AG09309 (cell line): ENCODE measurements at places on chromosomes 4 and X.

DNA sequence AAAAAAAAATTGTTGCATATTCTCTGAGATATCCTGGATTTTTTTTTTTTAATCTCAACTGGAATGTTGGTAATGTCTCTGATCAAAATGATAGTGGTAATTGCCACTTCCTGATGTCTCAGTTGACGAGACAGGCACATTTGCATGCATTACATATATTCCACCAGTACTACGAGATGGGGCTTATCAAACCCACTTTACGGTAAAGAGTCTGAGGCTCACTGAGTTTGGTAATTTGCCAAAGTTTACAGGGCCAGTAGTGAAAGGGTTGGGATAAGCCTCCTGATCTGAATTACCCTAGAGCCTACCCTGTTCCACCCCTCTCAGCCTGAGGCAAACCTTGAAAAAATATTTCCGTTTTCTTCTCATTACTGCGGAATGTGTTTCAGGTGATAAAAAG is 5.3 kb downstream of the MAGEB2 start:
- no peak for DNase-seq

DNA sequence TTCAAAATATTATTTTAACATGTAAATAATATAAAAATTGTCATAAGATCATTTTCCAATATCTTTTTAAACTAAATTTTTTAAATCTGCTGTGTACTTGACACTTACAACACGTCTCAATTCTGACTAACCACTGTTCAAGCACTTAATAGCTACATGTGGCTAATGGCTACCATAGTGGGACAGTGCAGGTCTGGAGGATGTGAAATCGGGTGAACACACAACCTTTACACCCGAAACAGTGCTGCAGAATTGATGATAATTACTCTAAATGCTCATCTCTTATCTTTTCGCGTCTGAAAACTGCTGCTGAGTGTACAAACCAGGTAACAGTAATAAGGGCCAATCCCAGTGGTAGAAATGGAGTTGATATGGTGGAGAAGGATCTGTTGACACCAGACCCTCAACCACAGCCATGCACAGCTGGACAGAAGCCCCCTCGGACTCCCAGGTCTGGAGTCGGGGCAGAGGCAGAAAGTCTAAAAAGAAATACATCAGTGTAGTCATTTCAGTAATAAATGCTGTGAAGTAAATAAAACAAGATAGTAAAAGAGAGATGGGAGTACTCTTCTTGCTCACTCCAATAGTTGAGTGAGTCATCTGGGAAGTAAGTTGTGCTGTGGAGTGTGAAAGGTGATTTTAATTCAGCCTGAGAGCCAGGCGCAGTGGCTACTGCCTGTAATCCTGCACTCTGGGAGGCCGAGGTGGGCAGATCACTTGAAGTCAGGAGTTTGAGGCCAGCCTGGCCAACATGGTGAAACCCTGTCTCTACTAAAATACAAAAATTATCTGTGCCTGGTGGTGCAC is 150.0 kb downstream of the CBR4 start:
- no peak for DNase-seq

DNA sequence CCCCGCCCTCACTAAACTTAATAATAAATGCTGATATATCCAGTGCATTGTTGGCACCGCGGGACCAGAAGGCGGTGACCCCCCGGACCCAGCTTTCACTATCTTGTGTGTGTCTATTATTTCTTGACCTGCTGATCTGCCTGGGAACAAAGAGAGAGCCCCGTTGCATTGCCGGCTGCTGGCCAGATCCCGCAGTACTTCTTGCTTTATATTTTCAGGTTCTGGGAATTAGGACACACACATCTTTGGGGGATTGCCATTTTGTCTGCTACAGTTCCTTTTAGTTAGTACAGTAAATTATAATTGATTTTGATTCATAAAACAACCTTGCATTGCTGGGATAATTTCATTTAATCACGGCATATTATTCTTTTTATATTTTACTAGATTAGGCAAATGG is 2.2 kb upstream of the RTL8B start:
- DNase-seq, result no peak

GRCh38 chr4:41189076-41189475 is 25.3 kb downstream of the APBB2 start:
- no peak for DNase-seq

GRCh38 chr4:165136529-165136928 is 23.9 kb upstream of the TMEM192 start:
- no peak for DNase-seq

- no peak for DNase-seq
Measured at GRCh38 chr4:138891631-138892031, 124.0 kb upstream of the NOCT start.

DNA sequence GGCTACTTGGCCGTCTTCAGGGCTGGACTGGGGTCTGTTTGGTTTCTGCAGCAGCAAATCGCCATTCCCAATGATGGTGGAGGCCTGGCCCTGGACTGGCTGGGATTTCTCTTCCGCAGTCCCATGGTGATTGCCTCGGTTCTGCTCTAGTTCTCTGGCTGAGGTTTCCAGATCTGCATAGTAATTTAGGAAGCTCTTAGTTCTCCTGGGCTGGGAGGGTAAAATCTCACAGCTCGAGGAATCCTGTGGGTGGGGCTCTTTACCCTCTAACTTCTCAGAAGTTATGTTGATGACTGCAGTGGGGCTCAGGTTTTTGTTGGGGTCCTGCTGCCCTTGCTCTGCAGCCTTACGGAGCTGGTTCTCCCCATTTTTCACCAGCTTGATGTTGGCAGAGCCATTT is 200.6 kb downstream of the APBB2 start:
- DNase-seq, result no peak

- no peak for DNase-seq
Measured at GRCh38 chrX:78957049-78957767, 12.0 kb downstream of the P2RY10 start.

DNA sequence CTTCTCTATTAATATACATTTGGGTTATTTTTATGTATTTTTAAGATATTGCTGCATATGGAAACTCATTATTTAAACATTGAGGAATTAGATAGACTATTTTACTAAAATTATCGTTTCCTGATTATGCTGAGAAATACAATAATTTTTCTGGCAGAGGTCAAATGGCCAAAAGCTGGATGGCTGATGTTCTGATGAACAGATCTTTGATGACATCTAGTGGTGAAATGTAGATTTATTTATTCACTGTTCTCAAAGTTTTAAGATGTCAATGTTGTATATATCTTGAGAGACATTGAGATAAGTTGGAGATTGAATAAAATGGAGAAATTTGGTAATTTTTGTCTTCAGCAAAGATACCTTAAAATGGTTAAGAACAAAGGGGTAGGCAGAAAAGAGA is 96.2 kb downstream of the UGT8 start:
- DNase-seq, result peak; percentile 1

- DNase-seq, result no peak
Measured at GRCh38 chrX:30313322-30313721, 4.1 kb upstream of the NR0B1 start.

DNA sequence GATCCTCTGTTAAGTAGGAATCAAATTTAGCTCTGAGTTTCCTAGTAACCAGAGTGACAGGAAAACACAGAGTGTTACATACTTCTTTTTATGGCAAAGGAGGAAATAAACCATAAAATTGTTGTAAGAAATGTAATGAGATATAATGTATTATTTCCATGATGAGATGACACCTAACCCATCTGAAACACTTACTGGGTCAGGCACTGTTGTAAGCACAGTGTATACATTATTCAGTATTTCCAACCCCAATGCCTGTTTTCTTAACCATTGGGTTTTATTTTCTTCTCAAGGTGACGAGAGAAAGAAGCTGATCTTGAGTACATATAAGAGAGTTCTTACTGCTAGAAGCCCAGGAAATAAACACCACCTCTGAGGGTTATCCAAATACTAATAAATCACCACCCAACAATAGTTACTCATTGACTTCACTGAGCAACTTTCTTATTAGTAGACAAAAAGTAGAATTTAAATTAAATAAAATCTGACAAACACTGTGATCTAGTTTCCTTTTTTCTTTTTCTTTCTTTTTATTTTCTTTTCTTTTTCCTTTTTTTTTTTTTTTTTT is 4.2 kb upstream of the ENAM start:
- no peak for DNase-seq

DNA sequence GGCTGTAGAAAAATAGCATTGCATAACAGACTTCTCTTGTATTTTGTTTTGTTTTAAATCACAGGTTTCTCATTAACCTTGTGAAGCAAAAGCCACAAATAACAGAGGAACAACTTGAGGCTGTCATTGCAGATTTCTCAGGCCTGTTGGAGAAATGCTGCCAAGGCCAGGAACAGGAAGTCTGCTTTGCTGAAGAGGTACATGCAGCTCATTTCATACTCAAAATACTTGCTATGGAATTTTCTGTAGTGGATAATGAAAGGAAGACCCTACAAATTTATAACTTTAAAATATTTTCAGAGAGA is 17.6 kb downstream of the AFP start:
- DNase-seq, result no peak

DNA sequence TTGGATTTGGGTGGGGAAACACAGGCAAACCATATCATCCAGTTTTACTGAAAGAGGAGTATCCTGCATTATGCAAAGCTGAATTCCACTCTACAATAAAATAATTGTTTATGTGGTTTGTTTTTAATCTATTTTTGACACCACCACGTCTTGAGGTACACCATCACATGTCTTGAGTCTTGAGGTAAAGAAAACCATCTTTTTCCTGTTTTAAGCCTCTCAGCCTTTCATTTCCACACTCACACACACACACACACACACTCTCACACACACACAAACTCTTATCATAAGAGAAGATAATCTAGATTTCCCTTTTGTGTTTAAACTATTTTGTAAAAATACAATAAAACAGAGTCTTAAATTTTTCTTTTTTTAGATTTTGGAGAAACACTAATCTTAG is 32.0 kb downstream of the SPIN3 start:
- no peak for DNase-seq

DNA sequence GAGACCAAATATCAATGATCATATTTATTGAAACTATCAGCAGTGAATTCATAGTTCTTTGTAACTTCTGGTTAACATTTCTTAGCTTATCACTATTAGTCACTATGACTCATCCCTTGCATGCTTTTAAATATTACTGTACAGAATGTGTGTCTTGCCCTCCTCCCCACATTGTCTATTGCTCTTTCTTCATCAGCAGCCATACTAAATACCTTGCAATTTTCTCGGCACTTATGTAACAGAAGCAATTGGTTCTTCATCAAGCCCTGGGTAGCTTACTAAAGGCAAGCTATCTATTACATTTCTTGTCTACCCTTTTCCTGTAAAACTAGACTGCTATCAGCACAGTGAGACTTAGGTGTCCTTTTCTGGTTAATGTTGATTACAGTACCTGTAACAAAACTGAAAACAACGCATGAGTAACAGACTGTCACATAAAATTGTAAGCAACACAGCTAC is 8.2 kb downstream of the KLHL4 start:
- no peak for DNase-seq

- DNase-seq, result no peak
Measured at GRCh38 chrX:42695800-42696358, 82.1 kb downstream of the PPP1R2C start.

- DNase-seq, result no peak
Measured at GRCh38 chr4:81921751-81922159, 450.0 kb upstream of the RASGEF1B start.

DNA sequence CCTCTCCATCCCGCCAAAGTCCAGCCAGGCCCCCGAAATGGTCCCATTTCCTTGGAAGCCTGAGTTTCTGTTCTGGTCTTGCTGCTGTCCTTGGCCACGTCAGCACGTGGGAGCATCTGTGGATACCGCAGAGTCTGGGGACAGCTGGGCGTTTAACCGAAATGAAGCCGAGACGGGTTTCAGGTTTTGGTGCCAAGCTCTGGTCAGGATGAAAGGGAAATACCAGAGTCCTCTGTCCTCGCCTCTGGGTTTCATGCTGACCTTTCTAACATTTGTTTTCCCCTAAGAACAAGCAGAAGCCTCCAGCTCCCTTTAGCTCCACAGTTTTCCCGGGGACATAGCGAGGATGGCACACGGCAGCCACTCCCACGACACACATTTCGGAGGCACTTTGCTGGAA is 19.7 kb downstream of the SHOX start:
- no peak for DNase-seq

- DNase-seq, result no peak
Measured at GRCh38 chr4:142312391-142312790, 533.7 kb downstream of the INPP4B start.

DNA sequence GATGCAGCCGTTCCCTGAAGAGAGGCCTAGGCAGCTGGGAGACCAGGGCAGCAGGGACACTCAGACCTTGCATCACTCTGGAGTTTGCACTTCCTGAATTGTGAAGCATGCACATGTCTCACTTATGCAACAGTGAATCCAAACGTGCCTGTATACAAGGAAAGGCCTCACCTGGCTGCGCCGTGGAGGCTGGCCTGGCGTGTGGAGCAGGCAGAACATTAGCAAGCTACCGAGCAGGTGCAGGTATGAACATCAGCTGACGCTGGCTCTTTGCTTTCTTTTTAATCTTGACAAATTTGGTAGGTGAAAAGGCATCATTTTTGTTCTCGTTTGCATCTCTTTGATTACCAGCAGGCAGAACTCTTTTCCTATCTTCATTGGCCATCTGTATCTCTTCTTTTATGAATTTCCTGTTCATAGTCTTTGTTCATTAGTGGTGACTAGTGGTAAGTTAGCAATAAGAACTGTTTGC is 37.1 kb upstream of the IRAK1 start:
- DNase-seq, result no peak

- no peak for DNase-seq
Measured at GRCh38 chrX:50375481-50376267, 95.0 kb downstream of the DGKK start.

DNA sequence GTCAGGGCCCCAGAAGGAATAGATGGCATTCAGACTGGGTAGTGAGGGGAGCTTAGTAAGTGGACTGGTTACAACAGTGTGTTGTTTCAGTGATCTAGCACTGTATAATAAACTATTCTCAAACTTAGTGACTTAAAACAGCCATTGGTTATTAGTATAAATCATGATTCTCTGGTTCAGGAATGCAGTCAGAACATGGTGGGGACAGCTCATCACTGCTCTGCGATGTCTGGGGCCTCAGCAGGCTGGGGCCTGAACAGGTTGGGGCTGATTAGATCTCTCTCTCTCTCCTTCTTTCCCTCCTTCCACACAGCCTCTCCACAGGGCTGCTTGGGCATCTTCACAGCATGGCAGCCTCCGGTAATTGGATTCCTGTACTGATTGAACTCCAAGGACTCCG is 160.4 kb downstream of the GATB start:
- no peak for DNase-seq

- DNase-seq, result no peak
Measured at GRCh38 chrX:136755411-136755810, 25.3 kb downstream of the ARHGEF6 start.

GRCh38 chr4:184288451-184289178 is 70.9 kb upstream of the ENPP6 start:
- DNase-seq, result no peak

DNA sequence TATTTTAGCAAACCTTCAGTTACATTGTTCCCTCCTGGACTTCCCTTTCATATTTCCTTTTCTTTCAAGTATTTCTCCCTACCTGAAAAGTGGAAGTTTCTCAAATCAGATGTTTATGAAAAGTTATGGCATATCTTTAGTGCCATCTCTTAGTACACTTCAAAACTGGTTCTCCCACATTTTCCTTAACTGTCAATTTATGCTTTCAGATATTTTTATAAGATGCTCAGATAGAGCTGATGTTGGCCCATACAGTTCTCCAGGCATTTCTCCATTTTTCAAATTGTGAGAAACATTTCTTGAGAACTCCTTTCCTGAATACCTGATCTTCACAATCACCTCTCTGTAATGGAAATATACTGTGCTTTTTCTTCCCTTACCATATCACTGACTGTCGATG is 32.5 kb upstream of the AP1AR start:
- no peak for DNase-seq
